Calu3 (cell line): ENCODE measurements at places on chromosomes 1 and 21. TPM values are rescaled to one million over a fixed set of nuclear protein-coding genes. Genes with fewer than 3 reads are reported as not detected.

DNA sequence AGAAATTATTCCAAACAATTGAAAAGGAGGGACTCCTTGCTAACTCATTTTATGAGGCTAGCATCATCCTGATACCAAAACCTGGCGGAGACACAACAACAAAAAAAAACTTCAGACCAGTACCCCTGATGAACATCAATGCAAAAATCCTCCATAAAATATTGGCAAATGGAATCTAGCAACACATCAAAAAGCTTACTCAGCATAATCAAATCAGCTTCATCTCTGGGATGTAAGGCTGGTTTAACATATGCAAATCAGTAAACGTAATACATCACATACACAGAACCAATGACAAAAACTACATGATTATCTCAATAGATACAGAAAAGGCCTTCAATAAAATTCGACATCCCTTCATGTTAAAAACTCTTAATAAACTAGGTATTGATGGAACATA is 440.1 kb downstream of the NUF2 start:
- H3K27ac ChIP-seq = no peak overlapping the region
- DNase-seq = no peak
- no peaks in the 10 kb centered on the region for H3K4me1 ChIP-seq
- no peak overlapping the region for H3K4me3 ChIP-seq

DNA sequence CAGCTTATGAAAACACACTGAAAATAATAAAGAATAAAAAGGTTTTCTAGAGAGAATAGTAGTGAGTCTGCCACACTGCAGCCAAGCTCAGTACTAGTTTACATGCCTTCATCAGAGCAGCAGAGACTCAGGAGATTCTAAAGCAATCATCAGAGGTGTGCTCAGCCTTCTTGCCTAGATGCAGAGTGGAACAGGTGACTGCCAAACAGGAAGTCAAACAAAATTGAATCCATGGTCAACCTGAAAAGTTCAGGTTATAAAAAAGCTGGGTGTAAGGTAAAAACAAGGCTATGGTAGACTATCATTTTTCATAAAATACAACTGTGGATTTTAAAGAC is 165.3 kb upstream of the C1orf105 start:
- DNase-seq = peak; percentile 34
- peaks cover 12% of the 10 kb centered on the region for H3K36me3 ChIP-seq
- peak overlapping the region; percentile 32 for H3K27ac ChIP-seq
- H3K4me3 ChIP-seq = no peak overlapping the region

DNA sequence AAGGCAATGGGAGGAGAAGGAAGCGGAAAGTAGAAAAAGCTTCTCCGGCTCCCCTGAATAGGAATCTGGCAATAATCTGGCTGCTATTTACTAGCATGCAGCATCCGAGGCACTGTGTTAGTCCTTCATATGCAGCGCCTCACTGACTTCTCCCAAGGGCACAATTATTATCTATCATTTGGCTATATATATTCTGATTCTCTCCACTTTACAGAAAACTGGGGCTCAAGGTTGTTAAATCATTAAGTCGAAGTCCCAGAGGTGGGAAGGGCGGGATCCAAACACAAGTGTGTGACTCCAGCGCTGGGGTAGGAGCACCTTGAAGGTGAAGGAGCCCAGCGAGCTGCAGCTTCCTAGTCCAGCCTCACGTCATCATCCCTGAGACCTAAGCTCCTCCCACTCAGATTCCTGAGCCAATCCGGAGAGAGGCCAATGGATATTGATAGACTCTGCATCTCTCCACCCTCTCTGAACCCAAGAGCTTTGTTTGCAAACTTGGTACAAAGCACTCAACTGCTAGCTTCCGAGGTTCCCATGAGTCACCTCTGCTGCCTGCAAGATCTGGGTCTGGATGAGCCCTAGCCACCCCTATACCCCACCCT is 16.6 kb upstream of the EYA3 start:
- H3K4me1 ChIP-seq = peaks cover 15% of the 10 kb centered on the region
- DNase-seq = peak; percentile 70
- H3K27ac ChIP-seq = peak overlapping the region; percentile 65
- H3K36me3 ChIP-seq = peaks cover 4% of the 10 kb centered on the region
- no peaks in the 10 kb centered on the region for H3K27me3 ChIP-seq

GRCh38 chr1:209250861-209251636 is 332.5 kb upstream of the CAMK1G start:
- no peak overlapping the region for H3K4me3 ChIP-seq
- H3K4me1 ChIP-seq = no peaks in the 10 kb centered on the region
- H3K36me3 ChIP-seq = no peaks in the 10 kb centered on the region
- peaks cover 20% of the 10 kb centered on the region for H3K27me3 ChIP-seq
- DNase-seq = peak; percentile 17
- no peak overlapping the region for H3K27ac ChIP-seq

GRCh38 chr1:44568128-44568900 is 106.0 kb downstream of the TMEM53 start:
- peaks cover 8% of the 10 kb centered on the region for H3K4me1 ChIP-seq
- H3K27me3 ChIP-seq = no peaks in the 10 kb centered on the region
- no peaks in the 10 kb centered on the region for H3K36me3 ChIP-seq
- no peak overlapping the region for H3K4me3 ChIP-seq
- DNase-seq = no peak

The ACTL8 gene
- total RNA-seq = 0.22 TPM in 1 of 2 replicates, not detected in the other

DNA sequence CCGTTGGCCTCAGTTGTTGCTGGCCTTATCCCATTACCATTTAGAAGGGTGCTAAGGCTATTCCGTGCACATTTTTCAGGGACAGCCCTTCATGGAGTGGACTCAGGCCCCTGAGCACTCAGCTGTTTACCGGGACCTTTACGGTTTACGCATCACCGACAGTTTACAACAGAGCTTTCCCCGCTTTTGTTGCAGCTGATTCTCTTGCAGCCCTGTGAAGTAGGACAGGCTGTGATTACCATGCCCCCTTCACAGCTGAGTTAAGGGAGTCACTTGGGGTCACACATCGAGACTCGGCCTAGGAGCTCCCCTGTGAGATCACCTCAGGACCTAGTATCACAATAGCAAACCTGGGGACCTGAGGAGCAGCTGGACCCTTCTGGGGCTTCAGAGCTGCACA is 41.9 kb downstream of the PTPRF start:
- peaks cover 38% of the 10 kb centered on the region for H3K36me3 ChIP-seq
- DNase-seq = no peak
- no peaks in the 10 kb centered on the region for H3K27me3 ChIP-seq
- no peak overlapping the region for H3K27ac ChIP-seq
- H3K4me3 ChIP-seq = no peak overlapping the region
- H3K4me1 ChIP-seq = peaks cover 6% of the 10 kb centered on the region
